GM03348 (cell line): ENCODE measurements at places on chromosomes 11 and 22.

DNA sequence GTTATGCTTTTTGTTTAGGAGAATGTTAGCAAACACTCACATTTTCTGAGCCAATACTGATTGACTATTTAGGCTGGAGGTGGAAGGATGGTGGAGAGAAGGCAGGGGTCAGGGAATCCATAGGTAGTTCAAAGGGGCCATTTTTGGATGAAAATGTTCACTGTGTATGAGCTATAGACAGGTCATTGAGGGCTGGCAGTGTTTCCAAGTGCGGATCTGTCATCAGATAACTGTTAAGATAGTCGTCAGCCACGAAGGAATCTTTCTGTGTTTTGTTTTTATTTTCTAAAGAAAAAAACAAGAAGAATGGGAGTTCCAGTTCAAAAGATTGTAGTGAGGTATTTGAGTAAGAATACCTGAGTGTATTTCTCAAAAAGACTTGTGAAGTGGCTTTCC lies 3.1 kb downstream of the KCNJ5 start:
- no peak for DNase-seq

DNA sequence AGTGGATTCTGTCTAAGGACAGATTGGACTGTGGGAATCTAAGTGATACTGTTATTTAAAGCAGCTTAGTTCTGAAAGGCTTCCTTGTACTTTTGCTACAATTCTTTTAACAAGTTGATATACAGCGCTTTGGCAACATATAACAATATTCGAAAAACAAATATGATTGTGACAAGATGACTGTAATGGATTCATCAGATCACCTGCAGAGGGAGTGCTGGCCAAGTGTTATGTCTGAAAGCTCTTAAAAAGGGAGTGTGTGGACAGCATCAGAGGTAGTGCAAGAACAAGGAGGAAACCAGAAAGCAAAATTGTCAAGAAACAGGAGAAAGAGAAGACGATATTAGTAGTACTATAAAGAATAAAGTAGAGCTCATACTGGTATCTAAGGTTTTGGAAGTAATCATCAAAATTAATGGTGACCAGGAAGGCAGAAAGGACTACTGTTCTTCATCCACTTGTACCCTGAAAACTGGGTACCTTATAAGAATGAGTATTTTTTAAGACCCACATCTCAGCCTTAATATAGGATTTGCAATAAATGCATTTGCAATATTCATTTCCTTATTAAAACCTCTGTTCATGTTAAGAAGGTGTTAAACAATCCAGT lies 1112.0 kb upstream of the CCDC90B start:
- peak; percentile 48 for DNase-seq

GRCh38 chr11:103887001-103887658 lies 149.3 kb upstream of the DDI1 start:
- DNase-seq: no peak

- no peak for DNase-seq
Observed at GRCh38 chr11:69883292-69884255, 64.4 kb upstream of the FGF3 start.

DNA sequence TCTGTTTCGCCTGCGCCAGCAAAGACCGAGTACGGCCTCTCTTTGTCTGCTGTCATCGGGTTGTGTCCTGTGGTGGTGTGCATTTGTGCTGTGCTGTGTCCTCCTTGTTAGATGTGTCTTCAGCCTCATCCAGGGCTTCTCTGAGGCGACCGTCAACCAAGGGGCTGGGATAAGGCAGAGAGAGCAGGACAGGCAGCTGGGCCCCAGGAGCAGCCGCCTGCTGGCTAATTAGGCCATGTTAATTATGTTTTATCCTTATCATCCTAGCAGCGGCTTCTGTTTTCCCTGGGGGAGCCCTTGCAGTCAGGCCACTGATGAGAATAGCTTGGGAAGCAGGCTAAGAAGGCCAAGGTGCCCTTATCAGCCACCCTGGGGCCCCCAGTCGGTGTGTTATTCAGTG lies 40.7 kb upstream of the TTC12 start:
- no peak for DNase-seq

- peak; percentile 83 for DNase-seq
Observed at GRCh38 chr11:45021692-45022141, 71.0 kb upstream of the TP53I11 start.
